HFFc6 (cell line): ENCODE measurements at places on chromosomes 7 and 10.

DNA sequence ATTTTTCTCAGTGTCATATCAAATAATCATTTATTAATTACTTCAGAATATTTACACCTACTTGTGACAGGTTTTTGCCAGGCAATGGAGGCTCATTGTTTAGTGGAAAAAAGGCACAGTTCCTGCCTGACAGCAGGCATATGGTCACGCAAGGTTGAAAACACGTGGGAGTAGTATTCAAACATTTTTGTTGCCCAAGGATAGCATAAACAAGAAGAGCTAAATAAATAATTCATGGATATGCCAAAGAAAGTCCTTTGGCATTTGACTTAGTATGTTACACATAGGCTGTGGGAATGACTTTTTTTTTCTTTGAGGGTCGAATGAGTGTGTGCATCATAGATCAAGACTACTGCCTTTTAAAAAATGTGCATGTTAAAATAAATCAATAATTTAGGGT lies 120.5 kb upstream of the SEMA3E start:
- DNase-seq = no peak

DNA sequence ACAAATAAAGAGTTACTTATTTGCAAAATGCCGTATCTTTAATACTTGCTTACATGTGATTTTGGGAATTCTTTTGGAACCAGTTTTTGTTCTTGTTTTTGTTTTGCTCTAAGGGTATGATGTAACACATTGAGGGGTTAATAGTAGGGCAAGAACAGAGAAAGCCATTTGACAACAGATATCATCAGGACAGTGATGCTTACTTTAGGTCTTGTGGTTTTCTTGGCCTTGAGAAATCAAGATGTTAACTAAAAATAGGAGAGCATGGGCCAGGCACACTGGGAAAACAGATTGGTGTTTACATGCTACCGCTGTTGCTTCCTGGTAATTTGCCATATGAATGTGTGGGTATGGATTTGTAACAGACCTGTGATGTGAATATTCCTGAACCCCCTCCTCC lies 3.7 kb downstream of the SAMD8 start:
- DNase-seq = no peak

DNA sequence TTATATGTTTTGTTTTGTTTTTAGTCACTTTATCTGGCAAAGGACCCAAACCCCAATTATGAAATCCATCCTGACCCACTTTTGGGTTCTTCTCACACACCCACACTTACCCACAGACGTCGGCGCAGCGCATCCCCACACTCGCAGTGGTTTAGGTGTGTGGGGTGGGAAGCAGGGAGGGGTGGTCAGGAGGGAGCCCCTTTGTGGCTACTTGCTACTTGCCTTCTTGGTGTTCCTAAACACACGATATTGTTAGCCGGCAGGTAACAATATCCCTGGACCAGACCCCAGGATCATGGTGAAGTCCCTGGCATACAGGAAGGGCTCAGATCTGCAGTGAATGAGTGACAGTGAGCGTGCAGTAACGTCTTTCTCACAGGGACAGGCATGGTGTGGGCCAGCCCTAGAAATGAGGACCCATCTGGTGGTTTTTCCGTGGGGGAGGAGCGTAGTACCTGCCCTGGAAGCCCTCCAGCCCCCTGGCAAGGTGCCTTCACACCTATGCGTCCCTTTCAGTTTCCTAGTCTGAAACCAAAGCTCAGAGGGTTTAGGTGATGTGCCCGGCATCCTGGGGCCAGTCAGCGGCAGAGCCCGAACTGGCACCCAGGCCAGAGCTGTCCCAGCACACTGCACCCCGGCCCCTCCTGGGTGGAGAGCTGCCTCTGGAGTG lies 4.4 kb downstream of the SPOCK2 start:
- DNase-seq = no peak

- no peak for DNase-seq
Measured at GRCh38 chr10:48478980-48479811, 125.7 kb downstream of the ARHGAP22 start.

- peak; percentile 24 for DNase-seq
Measured at GRCh38 chr7:17646253-17646956, 293.9 kb downstream of the SNX13 start.

GRCh38 chr7:26102176-26102575 lies 49.8 kb upstream of the NFE2L3 start:
- no peak for DNase-seq

GRCh38 chr7:39749177-39749576 lies 125.8 kb downstream of the RALA start:
- DNase-seq = peak; percentile 78

GRCh38 chr10:46273506-46274477 lies 13.0 kb upstream of the ANTXRL start:
- no peak for DNase-seq

- DNase-seq = no peak
Measured at GRCh38 chr10:120883071-120883470, 31.9 kb downstream of the WDR11 start.

- no peak for DNase-seq
Measured at GRCh38 chr7:8284606-8285005, 22.6 kb upstream of the ICA1 start.

- DNase-seq = peak; percentile 56
Measured at GRCh38 chr10:112732277-112732921, 217.6 kb upstream of the TCF7L2 start.

- DNase-seq = no peak
Measured at GRCh38 chr10:10564081-10564794, 453.4 kb upstream of the CELF2 start.

DNA sequence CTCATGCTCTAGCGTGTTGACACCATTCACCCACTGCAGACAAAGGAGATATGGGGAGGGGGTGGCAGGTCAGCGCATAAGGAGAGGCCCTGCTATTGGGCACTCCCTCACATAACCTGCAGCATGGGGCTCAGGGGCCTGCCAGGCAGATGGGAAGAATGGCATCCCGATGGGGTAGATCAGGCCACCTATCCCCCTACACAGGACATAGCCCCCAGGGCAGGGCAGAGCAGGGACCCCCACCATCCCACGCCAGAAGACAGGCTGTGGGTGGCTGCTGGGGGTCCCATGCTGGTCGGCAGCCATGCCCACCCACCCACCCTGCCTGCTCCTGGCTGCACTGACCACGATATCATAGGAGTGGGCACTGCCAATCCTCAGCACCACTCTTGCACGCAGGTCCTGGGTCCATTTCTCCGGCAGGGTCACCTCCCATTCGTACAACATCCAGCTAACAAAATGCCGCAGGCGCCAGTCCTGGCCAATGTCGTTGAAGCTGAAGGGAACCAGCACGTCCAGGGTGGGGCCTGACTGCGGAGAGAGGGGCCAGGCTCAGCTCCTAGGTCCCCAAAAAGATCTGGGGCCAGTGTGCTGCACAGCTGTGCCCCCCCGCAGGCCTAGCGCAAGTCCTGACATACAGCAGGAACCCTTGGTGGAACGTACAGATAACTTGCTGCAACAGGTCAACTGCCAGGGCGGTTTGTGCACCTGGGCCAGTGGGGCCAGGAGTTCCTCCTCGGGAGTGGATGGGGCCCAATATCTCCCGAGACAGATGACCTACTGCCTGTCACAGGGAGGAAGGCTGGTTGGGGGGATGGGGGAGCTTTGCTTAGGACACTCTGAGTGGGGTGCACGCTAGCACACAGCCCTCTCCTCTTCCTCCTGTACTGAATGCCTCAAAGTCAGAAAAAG lies 45.9 kb upstream of the ZNF479 start:
- no peak for DNase-seq

GRCh38 chr7:9523579-9523978 lies 1090.2 kb downstream of the NXPH1 start:
- no peak for DNase-seq

GRCh38 chr7:141575164-141575563 lies 24.0 kb downstream of the AGK start:
- DNase-seq = no peak

GRCh38 chr7:132953468-132953867 lies 128.4 kb downstream of the CHCHD3 start:
- no peak for DNase-seq

- DNase-seq = no peak
Measured at GRCh38 chr10:129761981-129762956, 201.8 kb downstream of the EBF3 start.

DNA sequence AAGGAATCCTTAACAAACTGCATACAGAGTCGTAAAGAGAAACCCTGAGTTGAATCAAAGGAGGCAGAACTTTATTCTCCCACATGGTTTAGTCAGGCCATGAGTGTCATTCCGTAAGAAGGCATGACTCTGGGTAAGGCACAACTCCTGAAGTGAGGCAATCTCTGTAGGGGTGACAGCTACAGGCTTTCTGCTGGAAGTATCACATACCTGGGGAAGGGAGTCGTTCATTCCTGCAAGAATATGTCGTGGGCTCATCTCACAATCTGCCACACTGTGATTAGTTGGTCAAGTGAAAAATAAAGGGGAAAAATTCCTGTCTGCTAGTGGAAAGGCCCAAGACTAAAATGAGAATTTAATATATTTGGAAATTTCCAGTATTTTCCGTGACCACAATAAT lies 392.6 kb downstream of the POM121L12 start:
- no peak for DNase-seq

- DNase-seq = no peak
Measured at GRCh38 chr10:127102176-127102575, 94.2 kb downstream of the INSYN2A start.

GRCh38 chr10:125029584-125030242 lies 87.8 kb downstream of the ZRANB1 start:
- peak; percentile 23 for DNase-seq

GRCh38 chr10:119738962-119739361 lies 13.1 kb downstream of the INPP5F start:
- no peak for DNase-seq

DNA sequence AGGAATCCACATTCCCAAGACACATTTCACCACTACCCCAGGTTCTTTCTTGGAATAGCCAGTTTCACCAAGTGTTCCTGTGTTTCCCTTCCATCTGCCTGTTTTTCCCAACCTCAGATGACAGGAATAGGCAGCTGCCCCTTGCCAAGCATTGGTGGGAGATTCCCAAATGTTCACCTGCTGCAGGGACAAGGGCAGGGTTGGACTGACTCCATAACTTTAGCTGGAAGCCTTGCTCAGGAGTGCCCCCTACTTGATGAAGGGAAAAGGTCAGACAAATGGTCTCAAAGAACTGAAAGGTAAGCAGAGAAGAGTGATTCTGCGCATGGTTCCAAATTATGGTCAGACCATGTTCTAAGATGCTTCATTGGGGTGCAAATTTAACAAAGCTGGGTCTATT lies 45.1 kb upstream of the LYZL1 start:
- no peak for DNase-seq

- no peak for DNase-seq
Measured at GRCh38 chr7:156327474-156327873, 313.1 kb upstream of the RNF32 start.

GRCh38 chr10:125006188-125006680 lies 64.3 kb downstream of the ZRANB1 start:
- no peak for DNase-seq

- no peak for DNase-seq
Measured at GRCh38 chr10:102431452-102432124, 786 bp downstream of the CUEDC2 start.

DNA sequence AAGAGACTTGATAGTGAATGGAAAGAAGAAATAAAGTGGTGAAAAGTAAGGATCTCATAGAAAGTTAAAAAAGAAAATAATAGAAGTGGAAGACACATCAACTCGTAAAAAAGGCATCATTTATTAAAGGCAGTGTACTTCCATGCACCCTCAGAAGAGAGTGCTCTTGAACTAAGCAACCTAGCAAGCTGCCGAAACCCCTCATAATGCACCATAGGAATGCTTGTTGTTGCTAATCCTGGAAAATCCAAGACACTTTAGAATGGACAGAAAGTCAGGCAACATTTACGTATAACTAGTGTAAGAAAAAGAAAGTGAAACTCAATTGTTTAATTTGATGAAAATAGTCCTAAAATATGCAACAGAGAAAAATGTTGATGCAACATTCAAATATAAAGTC lies 12.8 kb downstream of the TFPI2 start:
- no peak for DNase-seq

DNA sequence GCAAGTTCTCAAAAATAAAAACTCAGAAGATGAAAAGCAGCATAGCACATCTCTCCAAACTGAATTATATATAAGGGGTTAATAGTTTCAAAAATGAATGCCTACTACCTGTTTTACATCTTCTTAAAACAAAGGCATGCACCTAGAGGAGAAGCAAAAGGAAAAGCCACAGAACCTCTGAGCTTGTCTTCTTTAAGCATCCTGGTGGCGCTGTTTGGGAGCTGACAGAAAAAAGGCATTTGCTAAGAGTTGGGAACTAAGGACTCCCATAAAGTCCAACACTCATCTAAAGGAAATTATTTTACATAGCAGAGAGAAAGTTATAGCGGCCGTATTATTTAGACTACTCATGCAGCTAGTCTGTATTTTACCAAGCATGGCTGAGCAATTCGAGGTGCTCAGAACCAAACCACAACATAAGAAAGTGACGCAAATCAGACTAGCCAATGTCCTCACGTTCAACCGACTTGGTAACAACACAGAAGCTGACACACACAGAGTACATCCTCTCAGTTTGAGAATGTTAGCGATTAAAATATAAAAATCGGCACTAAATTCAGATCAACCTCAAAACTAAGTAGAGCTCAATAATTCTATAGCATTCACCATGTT lies 38.8 kb downstream of the PTN start:
- no peak for DNase-seq

GRCh38 chr7:55110993-55111361 lies 92.2 kb downstream of the EGFR start:
- no peak for DNase-seq

DNA sequence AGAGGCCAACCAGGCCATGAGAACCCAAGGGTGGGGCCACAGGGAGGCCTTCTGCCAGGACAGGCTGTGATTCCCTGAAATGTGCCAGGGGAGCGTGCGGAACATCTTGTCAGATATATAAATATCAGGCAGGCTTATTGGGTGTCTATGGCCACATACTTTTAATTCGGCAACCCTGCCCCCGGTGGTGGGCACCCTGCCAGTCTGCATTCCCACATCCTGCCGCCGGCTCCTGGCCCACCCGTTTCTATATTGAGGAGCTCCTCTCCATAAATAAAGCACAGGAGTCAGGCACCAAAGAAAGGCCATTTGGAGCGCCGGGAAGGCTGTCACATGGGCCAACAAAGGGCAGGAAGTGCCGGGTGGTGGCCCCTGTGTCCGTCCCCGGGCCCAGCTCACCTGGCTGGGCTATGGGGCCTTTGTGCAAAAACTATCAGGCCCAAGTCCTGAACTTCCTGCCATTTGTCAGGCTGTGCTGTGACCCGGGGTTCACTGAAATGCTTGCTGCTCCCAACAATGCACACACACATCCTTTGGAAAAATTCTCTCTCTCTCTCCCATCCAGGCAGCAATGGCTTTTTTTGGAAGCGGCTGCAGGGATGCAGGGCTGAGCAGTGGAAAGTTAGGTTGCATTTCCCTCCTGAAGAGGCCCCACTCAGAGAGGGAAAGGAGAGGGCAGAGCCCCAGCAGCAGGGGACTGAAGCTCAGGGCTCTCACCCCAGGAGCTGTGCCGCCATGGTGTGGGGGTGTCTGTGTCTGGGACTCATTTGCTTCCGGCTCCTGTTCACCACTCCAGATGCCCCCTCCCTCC lies 25.0 kb upstream of the PODXL start:
- no peak for DNase-seq

DNA sequence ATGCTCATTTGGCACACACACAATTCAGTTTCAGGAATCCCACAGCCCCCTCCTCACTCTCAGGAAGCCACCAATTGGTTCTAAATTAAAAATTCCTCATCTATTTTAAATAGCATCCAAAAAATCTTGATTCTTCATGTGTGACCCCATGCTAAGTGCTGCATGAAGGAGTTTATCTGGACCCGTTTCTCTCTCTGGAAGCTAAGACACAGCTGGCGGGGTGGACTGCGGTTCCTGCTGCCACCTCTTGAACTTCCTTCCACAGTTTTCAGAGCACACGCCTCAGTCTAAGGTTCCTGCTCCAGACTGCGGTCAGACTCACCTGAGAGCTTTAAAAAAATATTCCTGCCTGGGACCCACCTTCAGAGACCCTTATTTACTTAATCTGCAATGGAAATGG lies 34.5 kb downstream of the LYZL1 start:
- no peak for DNase-seq
